ENCODE measurements at places on chromosomes 6 and 20.

GRCh38 chr20:46050444-46050843 lies 21.4 kb downstream of the SLC12A5 start:
- DNase-seq: no peak

DNA sequence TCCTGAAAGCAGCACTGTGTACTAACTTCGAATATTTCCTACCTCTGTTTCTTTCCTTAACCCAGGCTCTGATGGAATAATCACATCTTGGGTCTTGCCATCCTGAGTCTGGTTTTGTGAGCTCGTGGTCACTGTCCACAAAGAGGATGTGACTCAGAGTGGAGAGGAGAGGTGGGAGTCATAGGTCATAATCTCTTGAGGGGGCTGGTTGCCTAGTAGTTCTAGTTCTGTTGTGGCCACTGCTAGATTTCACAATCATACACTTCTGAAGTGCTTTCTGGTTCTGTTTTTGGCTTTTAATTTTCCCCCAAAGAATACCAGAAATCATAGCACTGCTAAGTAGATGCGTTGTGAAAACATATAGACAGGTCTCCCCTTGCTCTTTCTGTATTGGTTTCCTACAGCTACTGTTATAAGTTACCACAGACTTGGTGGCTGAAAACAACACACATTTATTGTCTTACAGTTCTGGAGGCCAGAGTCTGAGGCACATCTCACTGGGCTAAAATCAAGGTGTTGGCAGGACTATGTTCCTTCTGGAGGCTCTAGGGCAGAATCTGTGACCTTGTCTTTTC lies 102.8 kb downstream of the NRSN1 start:
- no peak for DNase-seq

DNA sequence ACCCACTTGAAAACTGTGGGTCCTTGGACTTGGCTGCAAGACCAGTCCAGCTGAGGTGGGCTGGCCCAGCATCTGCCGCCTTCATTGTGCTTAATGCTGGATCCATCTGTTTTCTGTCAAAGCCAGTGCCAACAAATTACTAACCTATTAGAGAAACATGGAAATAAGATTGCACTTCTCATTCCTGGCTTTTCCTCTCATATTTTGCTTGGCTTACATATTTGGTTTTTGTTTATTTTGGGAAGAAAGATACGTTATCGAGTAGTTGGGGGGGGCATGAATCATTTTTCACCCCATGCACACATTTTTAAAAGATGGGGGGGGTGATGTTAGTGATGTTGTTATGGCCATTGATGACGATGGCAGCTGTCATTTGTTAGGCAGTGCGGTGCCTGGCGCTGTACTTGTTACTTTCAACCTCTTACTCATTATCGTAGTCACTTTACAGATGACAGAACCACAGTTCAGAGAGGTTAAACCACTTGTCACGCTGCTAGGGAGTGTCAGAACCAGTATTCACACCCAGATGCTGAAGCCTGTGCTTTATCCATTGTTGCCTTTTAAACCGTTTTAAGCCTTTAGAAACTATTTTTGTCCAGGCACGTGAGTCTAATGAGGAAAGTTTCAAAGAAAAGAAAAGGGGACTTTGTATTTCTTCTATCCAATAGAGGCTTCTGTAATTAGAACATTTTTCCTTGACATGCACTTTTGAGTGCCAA lies 180.0 kb downstream of the TMEM242 start:
- no peak for DNase-seq

DNA sequence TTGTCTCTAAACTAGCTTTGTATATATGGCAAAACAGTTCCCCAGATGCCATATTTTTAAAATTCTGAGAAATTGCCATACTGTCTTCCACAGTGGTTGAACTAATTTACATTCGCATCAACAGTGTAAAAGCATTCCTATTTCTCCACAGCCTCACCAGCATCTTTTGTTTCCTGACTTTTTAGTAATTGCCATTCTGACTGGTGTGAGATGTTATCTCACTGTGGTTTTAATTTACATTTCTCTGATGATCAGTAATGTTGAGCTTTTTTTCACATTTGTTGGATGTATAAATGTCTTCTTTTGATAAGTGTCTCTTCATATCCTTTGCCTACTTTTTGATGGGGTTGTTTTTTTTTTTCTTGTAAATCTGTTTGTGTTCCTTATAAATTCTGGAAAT lies 1222.7 kb upstream of the CITED2 start:
- DNase-seq: no peak

- DNase-seq: no peak
Measured at GRCh38 chr6:74551896-74552295, 654.0 kb downstream of the COL12A1 start.

DNA sequence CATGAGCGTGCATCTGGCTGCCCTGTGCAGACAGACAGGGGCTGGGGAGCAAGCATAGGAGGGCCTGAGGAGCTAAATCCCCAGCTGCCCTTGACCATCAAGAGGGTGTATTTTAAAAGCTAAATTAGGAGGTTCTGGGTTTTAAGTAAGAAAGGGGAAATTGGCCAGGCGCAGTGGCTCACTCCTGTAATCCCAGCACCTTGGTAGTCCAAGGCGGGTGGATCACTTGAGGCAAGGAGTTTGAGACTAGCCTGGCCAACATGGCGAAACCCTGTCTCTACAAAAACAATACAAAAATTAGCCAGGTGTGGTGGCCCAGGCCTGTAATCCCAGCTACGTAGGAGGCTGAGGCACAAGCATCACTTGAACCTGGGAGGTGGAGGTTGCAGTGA lies 27.8 kb downstream of the SERPINB6 start:
- no peak for DNase-seq

GRCh38 chr6:15501826-15502445 lies 160.9 kb downstream of the DTNBP1 start:
- no peak for DNase-seq

GRCh38 chr6:40251637-40252300 lies 317.5 kb upstream of the MOCS1 start:
- no peak for DNase-seq

- no peak for DNase-seq
Measured at GRCh38 chr6:145705561-145705960, 29.8 kb downstream of the EPM2A start.

GRCh38 chr6:163526346-163526745 lies 111.8 kb downstream of the QKI start:
- DNase-seq: no peak

DNA sequence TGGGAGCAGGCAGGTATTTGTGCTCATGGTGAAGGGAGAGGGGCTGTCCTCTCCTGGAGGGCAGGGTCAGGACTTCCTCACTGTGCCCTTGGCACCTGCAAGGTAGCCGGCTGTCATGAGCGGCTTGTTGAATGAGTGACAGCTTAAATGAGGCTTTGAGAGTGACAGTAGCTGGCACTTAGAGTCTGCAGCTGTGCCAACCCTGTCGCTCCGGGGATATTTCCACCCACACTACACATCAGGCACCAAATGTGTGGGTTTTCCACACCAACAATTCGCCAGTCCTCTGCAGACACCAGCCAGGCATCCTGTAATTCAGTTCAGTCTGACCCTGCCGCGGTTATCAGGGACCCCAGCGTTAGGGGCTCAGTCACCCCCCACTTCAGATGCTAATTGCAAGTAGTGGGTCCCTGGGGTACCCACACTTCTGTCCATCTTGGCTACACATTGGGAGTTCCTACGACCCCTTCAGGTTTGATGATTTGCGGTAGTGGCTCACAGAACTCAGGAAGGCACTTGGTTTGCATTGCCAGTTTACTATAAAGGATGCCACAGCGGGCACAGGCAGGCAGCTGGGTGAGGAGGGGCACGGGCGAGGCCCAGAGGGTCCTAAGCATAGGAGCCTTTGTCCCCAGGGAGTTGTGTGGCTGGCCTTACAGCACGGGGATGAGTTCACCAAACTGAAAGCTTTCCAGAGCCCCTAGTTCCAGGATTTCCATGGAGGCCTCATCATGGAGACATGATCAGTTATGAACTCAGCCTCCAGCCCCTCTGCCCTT lies 9.1 kb downstream of the MTG2 start:
- no peak for DNase-seq

DNA sequence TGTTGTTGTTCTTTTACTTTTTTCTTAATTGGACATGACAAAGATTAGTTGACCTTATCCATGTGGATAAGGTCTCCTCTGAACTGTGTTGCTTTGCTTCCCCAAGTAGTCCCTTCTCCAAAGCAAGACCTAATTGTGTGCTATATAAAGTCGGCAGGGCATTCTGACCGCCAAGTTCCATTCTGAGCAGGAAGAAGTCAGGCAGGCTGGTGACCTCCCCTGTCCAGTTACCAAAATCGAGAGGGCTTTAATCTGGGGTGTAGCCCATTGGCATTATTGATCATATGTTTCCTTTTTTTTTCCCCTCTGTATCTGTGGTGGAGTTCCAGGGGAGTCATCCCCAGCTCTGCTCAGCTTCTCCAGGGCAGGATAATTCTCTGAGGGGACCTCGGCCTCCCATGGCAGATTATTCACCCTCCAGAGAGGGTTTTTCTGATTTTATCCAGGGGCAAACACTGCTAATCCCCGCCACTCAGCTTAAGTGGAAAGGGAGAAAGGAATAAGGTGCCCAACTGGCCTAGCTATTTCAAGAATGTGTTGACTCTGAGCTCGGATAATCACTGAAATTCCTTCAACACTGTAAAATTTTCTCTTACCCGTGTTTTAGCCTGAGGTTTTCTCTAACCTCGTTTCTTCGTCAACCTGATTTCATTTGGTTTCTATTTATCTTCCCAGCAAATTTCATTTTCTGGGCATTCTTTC lies 71.8 kb upstream of the L3MBTL3 start:
- no peak for DNase-seq

DNA sequence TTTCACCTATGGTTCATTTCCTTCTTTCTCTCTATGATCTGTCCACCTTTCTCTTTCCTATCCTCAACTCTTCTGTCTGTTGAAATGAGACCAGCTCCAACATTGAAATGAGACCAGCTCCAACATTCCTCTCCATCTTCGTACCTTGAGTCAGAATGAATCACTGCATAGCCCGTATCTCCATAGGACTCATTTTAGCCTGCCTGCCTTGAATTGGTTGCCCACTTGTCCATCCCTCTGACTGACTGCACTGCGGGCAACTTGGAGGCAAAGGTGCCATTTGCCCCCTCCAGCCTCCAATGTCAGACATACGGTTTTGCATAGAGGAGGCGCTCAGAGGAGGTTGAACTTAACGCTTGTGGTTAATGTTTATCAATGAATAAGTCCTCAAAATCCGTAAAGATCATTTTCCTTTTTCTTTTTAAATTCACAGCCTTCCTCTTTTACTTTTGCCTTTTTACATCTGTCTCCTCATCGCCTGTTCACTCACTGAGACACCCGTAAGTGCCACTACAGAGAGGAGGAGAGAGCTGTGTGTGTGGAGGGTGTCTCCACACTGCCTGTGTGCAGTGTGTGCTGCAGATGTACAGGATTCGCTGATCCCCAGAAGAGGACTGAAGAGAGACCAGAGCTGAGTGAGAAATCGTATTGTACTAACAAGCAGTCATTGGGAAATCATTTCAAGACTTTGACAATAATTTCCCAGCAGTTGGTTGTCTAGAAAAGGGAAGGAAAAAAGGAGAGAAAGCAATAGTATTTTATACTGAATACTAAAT lies 579.6 kb upstream of the MAP3K7 start:
- DNase-seq: no peak

DNA sequence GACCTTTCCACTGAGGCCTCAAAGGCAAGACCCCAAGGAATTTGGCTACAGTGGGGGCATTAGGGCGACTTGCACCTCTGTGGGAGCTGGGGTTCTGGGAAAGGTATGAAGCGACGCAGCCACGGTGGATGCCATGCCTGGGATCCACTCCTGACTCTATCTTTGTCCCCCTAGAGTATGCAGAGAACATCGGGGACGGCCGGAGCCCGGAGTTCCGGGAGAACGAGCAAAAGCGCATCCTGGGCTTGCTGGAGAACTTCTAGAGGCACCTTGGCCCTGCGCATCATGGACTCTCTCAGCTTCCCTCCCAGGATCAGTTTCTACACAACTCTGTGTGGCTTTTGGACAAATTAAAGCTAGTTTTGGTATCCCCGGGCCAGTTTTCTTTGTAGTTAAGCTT lies 31.2 kb upstream of the VSTM2L start:
- DNase-seq: no peak

DNA sequence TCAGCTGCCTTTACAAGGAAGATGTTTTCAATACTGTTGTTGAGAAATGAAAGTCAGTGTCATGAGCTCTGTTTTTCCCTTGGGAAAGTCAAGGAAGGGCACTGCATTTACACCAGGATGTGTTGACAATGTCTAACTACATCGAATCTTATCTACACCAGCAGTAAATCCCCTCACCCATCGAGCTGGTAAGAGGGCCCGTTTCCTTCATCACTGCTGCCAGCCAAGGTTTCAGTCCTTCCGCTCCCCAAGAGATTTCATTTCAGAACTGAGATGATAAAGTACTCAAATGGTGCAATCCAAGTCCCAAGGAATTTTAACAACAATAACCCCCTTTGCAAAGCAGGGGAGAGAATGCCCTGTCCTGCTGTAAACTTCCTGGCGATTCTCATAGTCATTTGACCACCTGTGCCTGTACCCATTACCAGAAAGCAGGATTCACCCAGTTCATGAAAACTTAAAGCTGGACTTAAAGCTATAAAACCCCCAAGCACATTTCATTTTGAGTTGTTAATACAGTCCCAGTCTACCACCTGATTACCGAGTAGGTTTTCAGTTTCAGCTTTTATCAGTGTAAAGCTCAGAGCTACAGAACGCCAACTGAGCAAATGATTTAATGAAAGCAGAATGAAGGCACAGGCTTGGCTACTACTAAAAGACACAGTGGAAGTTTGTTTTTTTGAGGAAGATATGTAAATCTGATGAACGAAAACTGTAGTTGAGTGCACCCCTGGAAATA lies 122.5 kb upstream of the TAB2 start:
- no peak for DNase-seq

DNA sequence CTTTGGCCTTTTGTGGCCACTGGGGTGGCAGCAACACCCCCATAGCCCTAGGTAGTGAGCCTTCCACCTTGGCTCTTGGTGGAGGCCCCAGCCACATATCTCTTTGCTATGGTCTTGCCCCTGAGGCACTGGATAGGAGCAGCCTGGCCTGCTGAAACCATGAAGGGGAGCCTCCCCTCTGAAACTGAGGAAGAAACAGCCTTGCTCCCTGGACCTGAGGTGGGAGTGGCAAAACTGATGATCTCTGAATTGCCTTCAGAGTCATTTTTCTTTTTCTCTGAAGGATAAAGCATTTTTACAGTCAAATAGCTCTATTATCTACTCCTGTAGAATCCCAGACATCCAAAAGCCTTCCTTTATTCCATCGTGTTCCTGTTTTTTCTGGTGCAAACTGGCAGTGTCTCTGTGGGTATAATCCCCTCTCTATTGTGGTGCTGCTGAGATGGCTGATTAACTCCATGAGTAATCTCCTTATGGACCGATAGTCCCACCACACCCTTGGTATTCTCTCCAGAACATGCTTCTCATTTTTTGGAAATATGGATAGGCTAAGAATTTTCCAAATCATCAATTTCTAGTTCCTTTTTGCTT lies 22.0 kb upstream of the PRSS35 start:
- no peak for DNase-seq

- no peak for DNase-seq
Measured at GRCh38 chr20:64003960-64004725, 23.2 kb downstream of the PRPF6 start.

DNA sequence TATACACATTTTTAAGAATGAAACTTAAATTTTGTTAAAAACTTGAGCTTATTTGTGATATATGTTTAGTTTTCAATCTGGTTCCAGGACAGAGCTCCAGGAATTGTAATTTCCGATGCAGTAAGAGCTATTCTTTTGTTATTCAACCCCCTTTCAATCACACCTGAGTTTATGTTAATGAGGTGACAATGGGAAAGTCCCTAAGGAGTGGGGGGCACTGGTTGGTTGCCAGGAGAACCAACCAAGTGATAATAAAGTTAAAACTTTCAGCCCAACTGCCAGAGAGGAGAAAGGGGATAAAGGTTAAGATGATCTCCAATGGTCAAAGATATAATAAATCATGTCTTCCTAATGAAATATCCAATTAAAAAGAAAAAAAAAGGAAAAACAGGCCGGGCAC lies 19.8 kb downstream of the MDN1 start:
- DNase-seq: no peak

Data from activated naive CD8-positive, alpha-beta T cell treated with anti-CD3 and anti-CD28 coated beads, Interleukin-2, amount 50 U/mL, for 16 hours (primary cell).